Right ventricle myocardium inferior (tissue), 1 donor: ENCODE measurements at places on chromosomes 4 and X. TPM values are rescaled to one million over a fixed set of nuclear protein-coding genes. Genes with fewer than 3 reads are reported as not detected.

The VEGFD gene
- 23.5 TPM for total RNA-seq

The GPR34 gene
- total RNA-seq: 10.0 TPM

The RAB39B gene
- total RNA-seq: 0.22 TPM

The CRMP1 gene
- total RNA-seq: 1.5 TPM

The SMPX gene
- 661 TPM for total RNA-seq
